HFFc6 (cell line): ENCODE measurements at places on chromosomes 13 and 19. TPM values are rescaled to one million over a fixed set of nuclear protein-coding genes. Genes with fewer than 3 reads are reported as not detected.

- no peak for DNase-seq
Observed at GRCh38 chr13:110779022-110779421, 65.5 kb downstream of the ING1 start.

DNA sequence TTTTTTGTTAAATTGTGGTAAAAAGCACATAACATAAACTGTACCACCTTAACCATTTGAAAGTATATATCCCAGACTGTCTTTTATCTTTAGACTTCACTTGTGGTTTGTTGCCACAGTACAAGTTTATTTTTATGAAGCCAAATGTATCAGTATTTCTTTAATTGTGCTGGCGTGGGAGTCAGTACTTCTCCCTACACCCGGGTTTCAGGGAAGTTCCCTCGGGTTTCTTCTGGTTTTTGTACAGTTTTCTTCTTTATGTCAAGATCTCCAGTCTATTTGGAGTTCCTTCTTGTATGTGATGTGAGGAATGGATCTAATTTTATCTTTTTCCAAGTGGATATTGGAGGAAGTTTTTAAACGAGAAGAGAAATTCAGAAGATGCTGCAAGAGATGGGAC is 20.5 kb downstream of the CCDC8 start:
- no peak for DNase-seq

- no peak for DNase-seq
Observed at GRCh38 chr19:40303765-40304164, 18.6 kb upstream of the AKT2 start.

GRCh38 chr19:14775869-14776586 is 2.3 kb downstream of the ADGRE2 start:
- DNase-seq = no peak

GRCh38 chr19:10748927-10749434 is 31.1 kb downstream of the DNM2 start:
- DNase-seq = no peak

DNA sequence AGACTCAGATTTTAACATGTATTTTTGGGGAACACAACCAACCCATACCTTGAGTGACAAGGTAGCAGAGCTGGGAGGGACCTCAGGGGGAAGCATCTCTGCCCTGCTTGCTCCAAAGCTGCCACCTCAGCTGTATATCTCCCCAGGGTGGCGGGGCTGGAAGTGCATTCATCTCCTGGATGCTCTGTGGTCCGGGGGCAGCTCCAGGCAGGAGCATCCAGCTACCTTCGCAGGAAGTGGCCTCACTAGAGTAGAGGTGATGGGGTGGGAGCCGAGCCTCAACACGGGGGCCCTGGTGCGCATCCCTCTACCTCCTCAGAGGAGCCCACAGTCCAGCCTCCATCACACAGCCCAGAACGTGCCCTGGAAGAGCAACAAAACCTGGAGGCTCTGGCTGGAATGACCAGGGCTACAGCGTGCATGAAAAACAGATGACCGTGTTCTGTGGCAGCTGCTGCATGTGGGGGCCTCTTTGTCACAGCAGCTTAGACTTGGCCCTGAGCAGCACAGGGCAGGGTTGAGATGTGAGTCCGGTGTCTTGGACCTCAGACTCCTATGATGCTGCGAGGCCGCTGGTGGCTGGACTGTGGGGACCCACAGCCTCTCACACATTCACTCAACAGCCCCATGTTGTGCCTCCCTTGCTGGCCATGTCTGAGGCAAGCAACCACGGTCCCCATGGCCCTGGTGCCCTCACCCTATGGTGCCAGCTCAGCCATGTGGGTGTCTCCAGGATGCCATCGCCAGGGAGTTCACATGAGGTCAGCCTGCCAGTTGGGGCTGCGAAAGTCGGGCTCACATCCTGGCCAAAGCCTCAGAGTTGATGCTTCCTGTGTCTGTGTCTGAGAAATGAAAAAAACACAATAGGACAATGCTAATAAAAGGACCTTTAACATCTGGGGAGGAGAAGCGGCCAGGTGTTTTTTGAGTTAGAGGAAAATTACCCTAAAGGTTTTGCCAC is 17.1 kb upstream of the GAS6 start:
- no peak for DNase-seq

GRCh38 chr13:114339857-114340534 is 25.7 kb downstream of the CHAMP1 start:
- peak; percentile 55 for DNase-seq

GRCh38 chr19:33582914-33583313 is 38.8 kb upstream of the CHST8 start:
- no peak for DNase-seq

GRCh38 chr13:27928353-27928804 is 8.6 kb downstream of the PDX1 start:
- DNase-seq = no peak

- no peak for DNase-seq
Observed at GRCh38 chr13:44237881-44238421, 135.7 kb upstream of the SERP2 start.

DNA sequence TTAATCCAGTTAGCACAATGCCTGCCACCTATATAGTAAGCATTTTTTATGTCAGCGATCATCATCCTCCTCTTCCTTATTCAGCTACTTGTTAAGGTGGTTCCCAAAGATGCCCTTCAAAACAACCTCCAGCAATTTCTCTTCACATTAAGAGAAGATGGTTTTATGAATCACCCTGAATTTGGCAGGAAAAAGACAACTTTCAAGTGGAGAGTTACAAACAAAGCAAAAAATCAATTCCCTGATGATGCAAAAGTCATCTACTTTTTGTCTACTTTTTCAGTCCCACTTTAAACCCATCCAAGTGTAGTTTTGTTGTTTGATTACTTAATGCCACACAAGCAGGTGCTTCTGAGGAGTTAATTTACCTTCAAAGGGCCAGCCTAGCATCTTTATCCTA is 139.1 kb upstream of the SERP2 start:
- DNase-seq = no peak

Gene CGB7
- total RNA-seq = 0.60 to 2.0 TPM (median 0.67 TPM) in 3 replicates

Gene C5AR2
- 0.03 TPM in 1 of 3 replicates, not detected in the others for total RNA-seq

Gene THSD8
- total RNA-seq = 14.1 to 22.7 TPM (median 17.4 TPM) in 3 replicates

Gene TTC9B
- not detected in 3 replicates for total RNA-seq

Gene GAPDHS
- total RNA-seq = not detected in 3 replicates

Gene ZNF460
- 18.9 and 37.5 TPM in 2 replicates for total RNA-seq

Gene NLRP13
- not detected in 3 replicates for total RNA-seq

Gene CRB3
- not detected in 3 replicates for total RNA-seq

Gene PLEKHA4
- 6.4 to 15.1 TPM (median 7.0 TPM) in 3 replicates for total RNA-seq
